Fibroblast of lung (primary cell): ENCODE measurements at places on chromosomes 1 and 21. TPM values are rescaled to one million over a fixed set of nuclear protein-coding genes. Genes with fewer than 3 reads are reported as not detected.
A peak's percentile ranks its signal among the peaks of the same experiment; 100 is the strongest.

The TRABD2B gene
- under 0.01 TPM in 2 replicates for total RNA-seq

GRCh38 chr21:34865400-34866241 lies 183.5 kb downstream of the RUNX1 start:
- DNase-seq = peak; percentile 61

DNA sequence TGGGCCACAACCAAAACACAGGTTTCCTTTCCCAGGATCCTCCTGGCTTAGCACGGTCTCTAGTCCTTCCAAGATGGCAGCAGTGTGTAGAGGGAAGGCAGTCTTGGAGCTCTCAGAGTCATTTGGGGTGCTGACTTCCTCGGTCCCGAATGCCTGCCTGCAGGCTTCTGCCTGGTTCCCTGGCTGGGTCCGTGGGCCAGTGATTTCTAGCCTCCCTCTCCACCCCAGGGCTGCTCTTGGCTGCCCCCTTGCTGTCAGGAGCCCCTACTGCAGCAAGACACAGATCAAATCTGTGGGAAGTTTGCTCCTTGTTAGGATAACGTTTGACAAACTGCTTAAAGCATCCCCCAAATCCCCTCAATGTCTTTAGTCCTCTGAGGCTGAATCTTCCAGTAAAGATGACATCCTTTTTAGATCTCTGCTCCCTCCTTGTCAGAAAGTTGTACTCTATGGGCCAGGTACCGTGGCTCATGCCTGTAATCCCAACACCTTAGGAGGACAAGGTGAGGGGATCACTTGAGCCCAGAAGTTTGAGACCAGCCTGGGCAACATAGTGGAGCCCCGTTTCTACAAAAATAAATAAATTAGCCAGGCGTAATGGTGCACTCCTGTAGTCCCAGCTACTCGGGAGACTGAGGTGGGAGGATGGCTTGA lies 272.5 kb downstream of the RRAGC start:
- DNase-seq = no peak

DNA sequence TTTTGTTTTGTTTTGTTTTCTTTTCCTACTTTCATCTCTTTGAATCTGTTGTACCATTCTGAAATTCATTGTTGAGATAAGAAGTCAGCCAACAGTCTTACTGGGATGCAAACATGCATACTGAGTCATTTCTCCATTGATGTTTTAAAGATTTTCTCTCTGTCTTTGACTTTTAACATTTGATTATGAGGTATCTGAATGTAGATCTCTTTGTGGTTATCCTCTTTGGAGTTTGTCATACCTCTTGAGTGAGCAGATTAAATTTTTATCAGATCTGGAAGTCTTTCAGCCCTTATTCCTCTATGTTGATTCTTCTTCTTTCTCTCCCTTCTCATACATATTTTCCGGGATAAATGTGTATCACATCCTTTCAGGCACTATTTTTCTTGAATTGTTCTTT lies 406.9 kb upstream of the NCAM2 start:
- DNase-seq = peak; percentile 17

DNA sequence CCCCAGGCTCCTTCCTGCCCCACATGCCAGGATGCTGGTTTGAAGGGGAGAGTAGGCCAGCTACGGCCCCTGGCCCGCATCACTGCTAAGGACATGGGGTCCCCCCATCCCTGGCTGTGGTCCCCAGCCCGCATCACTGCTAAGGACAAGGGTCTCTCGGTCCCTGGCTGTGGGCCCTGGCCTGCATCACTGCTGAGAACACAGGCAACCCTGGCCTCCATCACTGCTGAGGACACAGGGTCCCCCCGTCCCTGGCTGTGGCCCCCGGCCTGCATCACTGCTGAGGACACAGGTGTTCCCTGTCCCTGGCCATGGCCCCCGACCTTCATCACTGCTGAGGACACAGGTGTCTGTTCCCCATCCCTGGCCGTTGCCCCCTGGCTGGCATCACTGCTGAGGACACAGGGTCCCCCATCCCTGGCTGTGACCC lies 448 bp upstream of the OBSCN start:
- no peak for DNase-seq

GRCh38 chr21:34857122-34857713 lies 188.4 kb downstream of the CLIC6 start:
- no peak for DNase-seq

DNA sequence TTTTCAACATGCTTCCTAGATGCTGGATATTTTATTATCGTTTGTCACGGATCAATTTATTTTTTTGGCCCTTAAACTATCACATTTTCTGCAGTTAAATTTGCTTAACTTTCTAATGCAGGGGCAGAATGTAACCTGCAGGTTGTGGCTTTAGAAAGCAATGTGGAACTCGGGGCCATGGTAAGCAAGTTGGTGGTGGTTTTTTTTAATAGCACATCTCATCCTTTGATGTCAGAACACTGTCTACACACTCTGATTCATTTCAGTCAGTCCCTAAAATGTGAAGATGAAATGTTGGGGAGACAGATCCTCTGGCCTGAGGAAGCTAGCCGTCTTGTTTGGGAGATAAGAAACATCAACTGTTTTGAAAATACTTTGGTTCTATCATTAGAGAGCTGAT lies 89.5 kb downstream of the GALNT2 start:
- DNase-seq = no peak
